Activated CD4-positive, alpha-beta T cell treated with anti-CD3 and anti-CD28 coated beads, Interleukin-2, amount 10 ng/mL, durations not matched to agents 7 days and 5 days (primary cell): ENCODE measurements at places on chromosomes 16 and 17. TPM values are rescaled to one million over a fixed set of nuclear protein-coding genes. Genes with fewer than 3 reads are reported as not detected.

GRCh38 chr16:68116256-68116867 is 31.2 kb downstream of the NFATC3 start:
- peaks cover 57% of the 10 kb centered on the region for H3K4me1 ChIP-seq
- H3K4me3 ChIP-seq = no peak overlapping the region
- H3K27ac ChIP-seq = no peak overlapping the region
- peak; percentile 17 for DNase-seq
- no peaks in the 10 kb centered on the region for H3K27me3 ChIP-seq

GRCh38 chr16:47143677-47144558 is at the start of gene NETO2:
Gene NETO2, minus strand, starts transcription at chr16:47143945. Its CDS starts 333 bp downstream, at chr16:47143612.
- peaks cover 28% of the 10 kb centered on the region for H3K27me3 ChIP-seq
- H3K36me3 ChIP-seq = no peaks in the 10 kb centered on the region
- peak within 1 kb of the TSS; percentile 70 for H3K4me3 ChIP-seq

KIF18B gene
- 107 TPM for total RNA-seq

DNA sequence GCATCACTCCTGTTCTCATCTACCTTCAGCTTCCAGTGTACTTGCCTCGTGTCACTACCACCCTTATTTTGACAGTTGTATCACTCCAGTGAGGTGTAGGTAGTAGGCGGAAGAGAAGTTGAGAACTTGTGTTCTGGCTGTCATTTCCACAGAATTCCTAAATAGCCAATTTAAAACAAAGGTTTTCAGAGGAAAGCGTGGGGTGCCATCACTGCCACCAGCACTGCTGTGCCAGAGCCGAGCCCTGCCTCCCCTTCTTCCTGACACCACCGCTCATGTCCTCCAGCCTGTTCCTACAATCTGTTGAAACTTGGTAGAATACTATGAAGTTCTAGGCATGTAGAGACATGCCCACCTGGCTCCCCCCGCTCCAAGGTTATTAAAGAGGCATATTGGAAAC is 215.8 kb downstream of the TANC2 start:
- no peak overlapping the region for H3K4me3 ChIP-seq
- DNase-seq = no peak
- H3K4me1 ChIP-seq = no peaks in the 10 kb centered on the region
- no peaks in the 10 kb centered on the region for H3K36me3 ChIP-seq
- no peak overlapping the region for H3K27ac ChIP-seq

AMFR gene
- 58.5 TPM for total RNA-seq

DNA sequence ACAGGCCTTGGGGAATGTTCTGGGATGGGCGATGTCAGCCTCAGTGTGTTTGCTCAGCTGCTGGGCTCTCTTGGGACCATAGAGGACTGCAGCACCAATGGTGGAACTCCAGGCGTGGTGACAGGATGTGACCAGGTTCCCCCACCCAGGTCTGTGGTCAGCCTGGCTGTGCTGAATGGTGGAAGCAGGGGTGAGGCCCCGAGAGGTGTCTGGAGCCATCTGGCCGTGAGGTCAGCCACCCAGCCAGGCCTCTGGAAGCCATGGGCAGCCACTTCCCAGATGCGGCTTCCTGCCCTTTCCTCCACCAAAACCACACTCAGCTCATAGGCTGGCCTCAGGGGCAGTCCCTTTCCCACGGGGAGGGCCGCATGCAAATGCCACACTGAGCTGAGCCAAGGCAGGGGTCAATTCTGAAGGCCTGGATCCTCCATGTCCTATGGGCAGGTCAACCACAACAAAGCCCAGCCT is 7.8 kb upstream of the MAPK7 start:
- H3K27me3 ChIP-seq = no peaks in the 10 kb centered on the region
- H3K4me3 ChIP-seq = peak overlapping the region; percentile 66
- peaks cover 67% of the 10 kb centered on the region for H3K4me1 ChIP-seq
- H3K27ac ChIP-seq = peak overlapping the region; percentile 95

PIGW gene
- 15.2 TPM for total RNA-seq

CCR7 gene
- total RNA-seq = 323 TPM

- H3K4me3 ChIP-seq = peak overlapping the region; percentile 48
- peaks cover 3% of the 10 kb centered on the region for H3K36me3 ChIP-seq
- H3K27ac ChIP-seq = peak overlapping the region; percentile 84
- DNase-seq = peak; percentile 52
- H3K4me1 ChIP-seq = peaks cover 66% of the 10 kb centered on the region
- H3K27me3 ChIP-seq = no peaks in the 10 kb centered on the region
These were observed 18.3 kb upstream of the CCL5 start for GRCh38 chr17:35898283-35899070.

ABCC12 gene
- not detected for total RNA-seq

ALOXE3 gene
- total RNA-seq = not detected

DNA sequence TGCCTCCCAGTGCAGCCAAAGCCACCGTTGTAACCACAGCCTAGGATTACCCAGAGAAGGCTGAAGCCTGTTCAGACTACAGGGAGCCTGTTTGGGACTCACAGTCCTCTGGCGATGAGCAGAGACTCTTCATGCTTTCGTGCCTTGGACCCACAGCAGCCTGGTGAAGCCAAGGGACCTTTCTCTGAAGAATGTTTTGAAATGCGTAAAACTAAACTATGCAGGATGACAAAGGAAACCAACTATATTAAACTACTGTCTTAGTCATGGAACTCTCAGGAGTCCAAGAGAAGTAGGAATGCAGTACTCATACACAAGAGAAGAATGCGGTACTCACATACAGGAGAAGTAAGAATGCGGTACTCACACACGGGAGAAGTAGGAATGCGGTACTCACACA is 20.9 kb downstream of the ABR start:
- no peak overlapping the region for H3K4me3 ChIP-seq
- H3K27me3 ChIP-seq = no peaks in the 10 kb centered on the region
- no peaks in the 10 kb centered on the region for H3K36me3 ChIP-seq
- no peak for DNase-seq
- H3K27ac ChIP-seq = no peak overlapping the region

SPATA22 gene
- 0.81 TPM for total RNA-seq

- no peaks in the 10 kb centered on the region for H3K36me3 ChIP-seq
- no peak overlapping the region for H3K27ac ChIP-seq
- peaks cover 14% of the 10 kb centered on the region for H3K4me1 ChIP-seq
- DNase-seq = no peak
These were observed 22.2 kb upstream of the ATP2A3 start for GRCh38 chr17:3986270-3986938.

CCL3 gene
- total RNA-seq = 4.1 TPM

C16orf96 gene
- total RNA-seq = 0.22 TPM

CSH2 gene
- not detected for total RNA-seq
